SK-N-MC (cell line): ENCODE measurements at places on chromosomes 4 and X.

- no peak for DNase-seq
Observed at GRCh38 chrX:108640817-108641216, 95.5 kb downstream of the IRS4 start.

DNA sequence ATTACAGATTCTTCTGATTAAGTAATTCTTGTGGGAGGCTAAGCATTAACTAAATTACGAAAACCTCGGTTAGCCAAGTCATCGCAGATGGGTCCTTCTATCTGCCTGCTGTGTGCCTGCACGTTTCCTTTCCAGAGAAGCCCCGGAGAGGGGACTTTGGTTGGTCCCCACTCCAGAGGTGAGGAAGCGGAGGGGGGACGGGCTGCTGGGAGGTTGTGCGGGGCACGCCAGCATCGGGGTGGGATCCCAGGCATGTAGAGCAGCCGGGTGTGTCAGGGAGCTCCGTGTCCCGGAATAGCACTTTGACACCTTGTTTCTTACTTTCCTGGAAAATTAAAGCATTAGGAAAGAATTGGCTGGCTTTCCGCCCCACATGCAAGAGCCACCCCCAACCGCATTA, 26.6 kb downstream of the PIGG start:
- DNase-seq, result no peak

DNA sequence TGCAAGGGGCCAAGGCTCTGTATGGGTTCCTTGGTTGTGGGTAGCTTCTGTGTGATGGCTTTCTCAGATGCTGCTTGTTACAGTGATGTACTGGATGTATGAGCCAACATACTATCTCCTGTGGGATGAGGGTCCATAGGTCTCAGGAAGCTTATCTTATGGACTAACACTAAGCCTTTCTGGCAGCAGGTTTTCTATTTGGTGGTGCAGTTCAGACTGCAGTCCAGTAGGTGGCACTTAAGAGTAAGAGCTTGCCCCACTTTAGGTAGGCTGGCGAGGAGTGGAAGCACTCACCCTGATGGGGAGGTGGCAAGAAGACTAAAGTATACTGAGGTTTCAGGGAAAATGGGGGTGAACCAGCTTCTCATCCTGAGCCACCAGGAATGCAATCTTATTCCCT, 306.7 kb upstream of the MAOA start:
- DNase-seq, result no peak

DNA sequence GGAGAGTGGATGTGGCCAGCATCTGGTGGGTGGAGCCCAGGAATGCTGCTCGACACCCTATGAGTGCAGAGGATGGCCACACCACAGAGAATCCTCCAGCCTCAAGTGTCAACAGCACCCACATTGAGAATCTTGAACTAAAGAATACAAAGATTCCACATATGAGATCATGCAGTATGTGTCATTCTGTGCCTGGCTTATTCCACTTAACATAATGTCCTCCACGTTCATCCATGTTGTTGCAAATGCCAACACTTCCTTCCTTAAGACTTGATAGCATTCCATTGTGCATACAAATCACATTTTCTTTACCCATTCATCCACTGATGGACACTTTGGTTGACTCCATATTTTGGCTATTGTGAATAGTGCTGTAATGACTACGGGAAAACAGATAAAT, 145.8 kb downstream of the PRKX start:
- no peak for DNase-seq

DNA sequence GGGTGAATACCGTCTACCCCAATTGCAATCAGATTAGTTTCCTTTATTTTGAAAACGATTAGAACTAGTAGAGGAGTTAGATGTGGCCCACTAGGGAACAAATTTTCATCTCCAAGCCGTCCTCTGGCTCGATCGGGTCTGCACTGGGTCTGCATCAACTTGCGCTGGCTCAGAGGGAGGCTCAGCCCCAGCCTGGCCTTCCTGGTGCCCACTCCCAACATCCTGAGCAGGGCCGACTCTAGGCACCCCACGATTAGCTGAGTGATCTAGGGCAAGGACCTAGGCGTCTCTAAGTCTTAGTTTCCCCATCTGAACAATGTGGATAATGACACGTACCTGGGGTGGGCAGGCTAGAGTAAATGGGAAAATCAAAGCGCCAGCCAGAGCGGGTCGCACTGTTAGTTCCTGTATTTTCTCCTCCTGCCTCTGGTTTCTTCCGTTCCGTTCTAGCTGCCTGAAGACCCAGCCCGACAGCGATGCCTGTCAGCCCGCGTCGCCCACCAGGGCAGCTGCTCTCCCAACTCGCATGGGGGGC, 7.7 kb upstream of the HAND2 start:
- no peak for DNase-seq

DNA sequence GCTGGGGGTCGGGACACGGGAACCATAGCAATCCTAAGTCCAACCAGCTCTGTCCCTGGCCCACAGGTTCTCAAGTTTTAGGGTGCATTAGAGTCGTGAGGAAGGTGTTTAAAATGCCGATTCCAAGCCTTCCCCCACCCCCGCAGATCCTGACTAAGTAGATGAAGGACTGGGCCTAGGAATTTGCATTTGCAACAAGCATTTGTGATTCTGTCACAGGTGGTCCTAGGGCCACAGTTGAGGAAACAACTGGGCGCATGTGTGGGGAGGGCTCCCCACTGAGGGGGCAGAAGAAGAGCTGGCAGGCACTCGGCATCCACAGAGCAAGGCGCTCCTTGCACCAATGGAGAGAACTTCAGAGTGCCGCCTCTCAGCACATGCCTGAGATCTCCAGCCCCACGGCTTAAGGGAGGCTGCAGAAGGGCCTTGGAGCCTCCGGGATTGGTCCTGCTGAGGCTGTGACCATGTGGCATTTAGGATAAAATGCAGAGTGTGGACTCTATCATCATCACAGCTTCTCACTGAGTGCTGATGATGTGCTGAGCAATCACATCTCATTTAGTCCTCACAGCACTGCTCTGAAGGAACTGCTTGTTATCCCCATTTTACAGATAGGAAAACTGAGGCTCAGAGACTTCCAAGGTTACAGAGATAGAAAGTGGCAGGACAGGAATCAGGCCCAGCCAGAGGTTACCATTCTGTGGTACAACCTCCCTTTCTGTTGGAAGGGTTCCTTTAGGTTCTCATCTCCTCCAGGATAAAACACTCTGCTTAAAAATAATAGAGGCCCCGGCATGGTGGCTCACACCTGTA, 16.7 kb downstream of the SEL1L3 start:
- no peak for DNase-seq

GRCh38 chr4:157897855-157898370, 274.9 kb downstream of the GASK1B start:
- no peak for DNase-seq

- no peak for DNase-seq
Observed at GRCh38 chrX:68723491-68724155, 76.2 kb downstream of the STARD8 start.

- DNase-seq, result no peak
Observed at GRCh38 chr4:71974681-71975080, 57.1 kb upstream of the NPFFR2 start.

GRCh38 chr4:23873717-23874535, 15.9 kb downstream of the PPARGC1A start:
- DNase-seq, result no peak

DNA sequence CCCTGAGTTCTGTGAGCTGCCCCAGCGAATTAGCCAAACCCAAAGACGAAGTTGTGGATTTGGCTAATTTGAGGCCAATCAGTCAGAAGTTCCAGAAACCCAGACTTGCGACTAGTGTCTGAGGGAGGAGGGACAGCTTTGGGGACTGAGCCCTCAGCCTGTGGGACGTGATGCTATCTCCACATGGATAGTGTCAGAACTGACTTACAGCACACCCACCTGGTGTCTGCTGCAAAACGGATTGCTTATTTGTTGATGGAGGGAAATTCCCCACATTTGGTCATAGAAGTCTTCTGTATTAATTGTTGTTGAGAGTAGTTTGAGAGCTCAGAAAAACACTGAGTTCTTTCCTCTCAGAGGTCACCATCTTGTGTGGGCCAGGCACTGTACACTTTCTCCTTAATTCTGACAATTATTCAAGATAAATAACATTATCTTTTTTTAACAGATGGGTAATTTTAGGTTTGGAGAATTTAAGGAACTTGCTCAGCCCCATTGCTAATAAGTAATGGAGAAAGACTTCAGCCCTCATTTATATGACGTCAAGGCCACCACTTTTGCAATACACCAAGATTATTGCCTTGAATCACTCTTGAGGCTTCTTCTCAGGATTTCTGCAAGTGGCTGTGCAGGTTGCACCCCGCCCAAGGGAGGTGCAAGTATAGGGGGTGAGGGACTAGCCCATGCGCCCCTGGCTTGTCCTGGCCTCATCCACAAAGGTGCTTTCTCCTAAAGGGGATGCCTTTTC, 16.7 kb downstream of the CLRN2 start:
- DNase-seq, result no peak

DNA sequence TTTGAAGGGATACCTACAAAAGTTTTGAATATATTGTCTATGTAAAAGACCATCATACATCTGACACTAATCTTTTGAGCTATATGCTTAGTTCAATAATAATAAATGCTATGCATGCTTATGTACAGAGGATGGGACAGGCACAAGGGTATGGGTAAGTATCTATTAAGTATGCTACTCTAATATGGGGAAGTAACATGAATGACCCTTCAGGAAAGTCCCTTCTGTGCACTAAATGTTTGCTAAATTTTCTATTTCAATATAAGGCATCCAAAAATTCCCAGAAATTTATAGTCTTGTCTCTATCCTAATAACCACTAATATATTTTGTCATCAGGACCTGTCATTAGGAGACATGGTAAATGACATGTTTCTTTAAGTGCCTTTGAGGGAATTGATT, 19.0 kb downstream of the ATP8A1 start:
- no peak for DNase-seq

GRCh38 chr4:87274803-87275202, 47.9 kb downstream of the HSD17B13 start:
- DNase-seq, result no peak

GRCh38 chrX:134313418-134313817, 76.4 kb downstream of the CCDC160 start:
- no peak for DNase-seq

DNA sequence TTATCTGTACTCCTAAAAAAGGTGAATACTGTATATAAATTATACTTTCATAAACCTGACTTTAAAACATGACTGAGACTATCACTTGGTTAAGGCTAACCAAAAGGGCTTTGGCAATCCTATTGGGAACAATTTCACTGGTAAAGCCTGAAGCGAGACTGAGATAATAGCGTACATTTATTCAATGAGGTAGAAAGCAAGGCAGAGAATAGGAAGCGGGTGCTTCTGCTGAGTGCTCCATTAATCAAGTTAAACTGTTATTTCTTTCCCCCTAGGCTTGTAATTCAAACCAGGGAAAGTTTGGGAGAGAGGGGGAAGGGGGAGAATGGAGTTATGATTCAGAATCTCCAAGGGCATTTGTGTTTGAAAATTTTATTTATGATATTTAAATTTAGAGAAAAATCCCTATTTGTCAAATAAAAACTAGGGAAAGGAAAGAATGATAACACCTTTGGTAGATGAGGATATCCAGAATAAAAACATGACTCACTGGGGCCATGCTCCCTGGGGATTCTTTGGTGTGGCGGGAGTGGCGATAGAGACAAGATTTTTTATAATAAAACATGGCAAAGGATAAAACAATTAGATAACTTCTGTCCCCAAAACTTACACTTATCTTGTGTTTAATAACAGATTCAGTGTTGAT, 34.6 kb upstream of the SORBS2 start:
- DNase-seq, result no peak

GRCh38 chrX:23705235-23705634, 37.8 kb downstream of the ACOT9 start:
- no peak for DNase-seq

- DNase-seq, result no peak
Observed at GRCh38 chr4:87009095-87009648, 74.4 kb downstream of the AFF1 start.

DNA sequence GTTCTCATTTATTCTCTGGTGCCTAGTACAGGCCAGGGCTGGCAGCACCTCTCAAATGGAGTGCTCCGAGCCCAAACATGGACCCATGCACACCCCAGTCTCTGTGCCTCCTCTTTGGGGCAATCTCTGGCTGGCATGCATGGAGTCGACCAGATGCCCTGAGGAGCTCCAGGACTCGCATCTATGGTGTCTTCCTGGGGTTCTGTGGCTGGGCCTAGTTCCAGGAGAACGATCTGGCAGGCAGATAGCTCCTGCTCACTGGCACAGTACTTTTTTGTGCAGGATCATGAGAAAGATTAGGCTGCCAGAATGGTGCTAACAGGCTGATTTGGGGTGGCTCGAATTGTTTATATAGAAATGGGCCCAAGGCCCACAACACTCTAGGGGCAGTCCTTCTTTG, 72.0 kb upstream of the PJA1 start:
- no peak for DNase-seq

GRCh38 chr4:127959794-127960193, 5.2 kb downstream of the MFSD8 start:
- DNase-seq, result no peak

DNA sequence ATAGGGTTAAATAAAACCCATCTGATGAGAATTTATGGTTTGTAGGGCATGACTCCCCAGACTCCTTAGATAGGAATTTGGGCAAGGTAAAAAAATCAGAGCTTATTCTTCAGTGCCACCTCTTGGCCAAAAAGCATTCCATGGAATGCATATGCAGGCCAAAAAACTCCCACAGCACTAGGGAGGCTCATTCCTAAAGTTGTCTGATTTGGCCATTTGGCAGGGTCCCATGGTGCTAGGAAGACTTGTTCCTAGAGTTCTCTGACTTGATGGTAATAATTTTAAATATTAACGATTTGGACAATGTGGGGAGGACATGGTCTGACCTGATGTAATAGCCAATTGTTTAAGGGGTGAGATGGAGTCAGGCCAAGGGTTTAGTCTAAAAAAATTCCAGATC, 93.0 kb downstream of the SPIN4 start:
- DNase-seq, result no peak

DNA sequence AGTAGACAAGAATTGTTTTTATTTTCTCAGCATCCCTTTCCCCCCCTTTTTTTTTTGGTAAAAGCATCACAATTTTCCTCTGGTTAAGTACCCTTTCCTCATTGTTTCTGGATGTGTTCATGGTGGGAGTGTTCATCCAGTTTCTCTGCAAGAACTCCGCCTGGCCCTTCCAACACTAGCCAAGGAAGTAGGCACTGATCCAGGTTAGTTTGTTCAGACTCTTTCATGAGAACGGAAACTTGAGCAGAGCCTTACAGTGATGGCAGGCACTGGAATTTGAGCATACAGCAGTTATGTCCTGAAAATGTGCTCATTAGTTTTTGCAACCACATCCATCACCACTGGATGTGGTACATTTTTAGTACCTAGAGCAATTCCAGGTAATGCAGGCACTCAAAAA, 336.1 kb upstream of the BOD1L1 start:
- DNase-seq, result no peak

DNA sequence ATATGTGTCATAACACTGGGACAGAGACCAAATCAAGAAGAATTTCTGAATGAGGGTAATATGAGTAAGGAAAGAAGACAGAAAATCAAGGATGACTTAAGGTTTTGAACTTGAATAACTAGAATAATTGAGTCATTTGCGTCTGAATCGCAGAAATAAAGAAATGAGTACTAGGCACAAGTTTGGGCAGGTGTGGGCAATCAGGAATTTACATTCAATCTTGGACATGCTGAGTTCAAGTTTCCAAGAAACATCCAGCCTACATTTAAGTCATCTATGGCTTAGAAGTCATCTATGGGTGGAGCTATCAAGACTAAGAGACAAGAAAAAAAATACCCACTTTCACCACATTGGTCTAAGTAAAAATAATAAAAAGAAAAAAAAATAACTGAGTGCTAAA, 30.4 kb upstream of the WDR44 start:
- no peak for DNase-seq

- DNase-seq, result no peak
Observed at GRCh38 chrX:38363046-38363445, 10.6 kb downstream of the OTC start.

- no peak for DNase-seq
Observed at GRCh38 chr4:127416115-127416514, 216.6 kb upstream of the INTU start.

- DNase-seq, result no peak
Observed at GRCh38 chr4:146327859-146328650, 113.7 kb downstream of the REELD1 start.
